LHCN-M2 (cell line): ENCODE measurements at places on chromosomes 7 and 10.
A peak's percentile ranks its signal among the peaks of the same experiment; 100 is the strongest.

- peak; percentile 19 for DNase-seq
These were observed 142.9 kb downstream of the NOC3L start for GRCh38 chr10:94219829-94220228.

- no peak for DNase-seq
These were observed 18.3 kb upstream of the ZNF12 start for GRCh38 chr7:6725003-6725402.

GRCh38 chr10:33099748-33100147 lies 141.7 kb upstream of the ITGB1 start:
- DNase-seq = no peak

- no peak for DNase-seq
These were observed 37.2 kb upstream of the CDH23 start for GRCh38 chr10:71359364-71360046.

- no peak for DNase-seq
These were observed at the start of gene UNCX for GRCh38 chr7:1232623-1233332. Gene UNCX, plus strand, starts transcription at chr7:1232872. Its CDS starts 146 bp downstream, at chr7:1233018.

DNA sequence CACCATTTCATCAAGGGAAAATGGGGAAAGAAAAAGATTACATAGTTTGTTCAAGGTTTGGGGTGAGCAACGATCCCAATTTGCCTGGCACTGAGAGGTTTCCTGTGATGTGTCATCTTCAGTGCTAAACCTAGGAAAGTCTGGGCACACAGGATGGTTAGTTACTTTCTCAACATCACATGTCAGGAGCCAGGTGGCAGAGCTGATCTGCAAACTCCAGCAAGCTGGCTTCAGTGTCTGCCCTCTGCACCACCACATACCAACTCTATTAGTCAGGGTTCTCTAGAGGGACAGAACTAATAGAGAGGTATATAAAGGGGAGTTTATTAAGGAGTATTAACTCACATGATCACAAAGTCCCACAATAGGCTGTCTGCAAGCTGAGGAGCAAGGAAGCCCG lies 11.3 kb downstream of the ADAM12 start:
- DNase-seq = peak; percentile 89

GRCh38 chr7:142866361-142867096 lies 11.7 kb downstream of the EPHB6 start:
- DNase-seq = peak; percentile 9

- DNase-seq = no peak
These were observed 162.5 kb downstream of the DNAJB6 start for GRCh38 chr7:157499121-157499834.

GRCh38 chr7:22357311-22358175 lies 589 bp upstream of the RAPGEF5 start:
- no peak for DNase-seq

DNA sequence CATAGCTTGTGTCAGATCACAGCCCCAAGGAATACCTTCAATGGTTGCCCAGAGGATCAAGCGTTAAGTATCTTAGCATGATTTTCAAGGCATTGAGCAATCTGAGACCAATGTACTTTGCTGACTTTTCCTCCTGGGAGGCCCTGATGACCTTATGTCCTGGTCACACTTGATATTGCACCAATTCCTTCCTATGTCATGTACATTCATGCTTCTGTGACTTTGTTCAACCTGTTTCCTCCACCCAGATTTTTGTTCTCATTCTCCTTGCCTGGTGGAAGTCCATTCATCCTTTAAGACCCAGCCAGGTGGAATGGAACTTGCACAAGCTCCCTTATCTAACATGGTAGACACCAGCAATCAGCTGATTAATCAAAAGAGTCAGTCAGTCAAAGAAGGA lies 160.8 kb downstream of the PFKFB3 start:
- no peak for DNase-seq

- DNase-seq = no peak
These were observed 56.8 kb upstream of the JAZF1 start for GRCh38 chr7:28237363-28237762.

DNA sequence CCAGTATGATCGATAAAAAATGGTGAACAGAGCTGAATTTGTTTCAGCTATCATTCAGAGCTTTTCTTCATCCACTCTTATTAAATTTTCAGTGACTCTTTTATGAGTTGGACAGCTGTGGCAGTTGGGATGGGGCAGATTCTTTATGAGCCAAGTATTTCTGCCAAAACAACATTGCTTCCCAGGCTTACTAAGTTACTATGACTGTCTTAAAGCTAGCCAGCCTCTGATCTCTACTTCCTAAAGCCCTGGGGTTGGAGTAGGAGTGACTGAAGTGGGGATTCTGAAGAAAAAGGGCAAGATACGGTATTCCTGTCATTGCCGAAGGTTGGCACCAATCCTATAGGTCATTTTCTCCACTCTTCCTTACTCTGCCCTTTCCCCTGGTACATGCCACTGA lies 12.7 kb downstream of the RPP30 start:
- peak; percentile 89 for DNase-seq

- DNase-seq = no peak
These were observed 85.3 kb downstream of the ZNF33B start for GRCh38 chr10:42553064-42553407.

GRCh38 chr7:150876817-150877526 lies 24.7 kb downstream of the AOC1 start:
- peak; percentile 73 for DNase-seq

DNA sequence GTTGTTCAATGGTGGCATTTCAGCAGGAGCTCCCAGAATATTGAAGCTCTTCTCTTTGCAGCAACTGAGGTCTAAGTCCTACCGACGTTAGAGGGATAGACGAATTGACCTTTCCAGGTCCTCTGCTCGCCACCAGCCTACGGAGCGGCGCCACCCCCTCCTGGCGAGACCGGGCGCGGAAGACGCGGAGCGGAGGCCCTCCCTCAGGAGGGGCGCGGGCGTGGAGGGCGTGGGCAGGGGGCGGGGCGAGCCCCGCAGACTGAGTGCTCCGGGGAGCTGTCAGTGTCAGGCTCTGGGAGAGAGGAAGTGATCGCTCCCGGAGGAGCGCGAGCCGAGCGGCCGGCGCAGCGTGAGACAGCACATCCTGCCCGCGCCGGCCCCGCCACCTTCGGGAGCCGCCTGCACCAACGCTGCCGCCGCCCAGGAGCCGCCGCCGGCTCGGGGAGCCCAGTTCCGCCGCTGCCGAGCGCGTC lies at the start of gene DYNC1I1:
DYNC1I1 (plus strand) TSS at position 257 of the 473 bp plus-strand sequence. CDS start 32,176 bp downstream, outside the sequence.
- DNase-seq = peak; percentile 69

- DNase-seq = peak; percentile 9
These were observed 79.5 kb downstream of the RTKN2 start for GRCh38 chr10:62189131-62189530.

DNA sequence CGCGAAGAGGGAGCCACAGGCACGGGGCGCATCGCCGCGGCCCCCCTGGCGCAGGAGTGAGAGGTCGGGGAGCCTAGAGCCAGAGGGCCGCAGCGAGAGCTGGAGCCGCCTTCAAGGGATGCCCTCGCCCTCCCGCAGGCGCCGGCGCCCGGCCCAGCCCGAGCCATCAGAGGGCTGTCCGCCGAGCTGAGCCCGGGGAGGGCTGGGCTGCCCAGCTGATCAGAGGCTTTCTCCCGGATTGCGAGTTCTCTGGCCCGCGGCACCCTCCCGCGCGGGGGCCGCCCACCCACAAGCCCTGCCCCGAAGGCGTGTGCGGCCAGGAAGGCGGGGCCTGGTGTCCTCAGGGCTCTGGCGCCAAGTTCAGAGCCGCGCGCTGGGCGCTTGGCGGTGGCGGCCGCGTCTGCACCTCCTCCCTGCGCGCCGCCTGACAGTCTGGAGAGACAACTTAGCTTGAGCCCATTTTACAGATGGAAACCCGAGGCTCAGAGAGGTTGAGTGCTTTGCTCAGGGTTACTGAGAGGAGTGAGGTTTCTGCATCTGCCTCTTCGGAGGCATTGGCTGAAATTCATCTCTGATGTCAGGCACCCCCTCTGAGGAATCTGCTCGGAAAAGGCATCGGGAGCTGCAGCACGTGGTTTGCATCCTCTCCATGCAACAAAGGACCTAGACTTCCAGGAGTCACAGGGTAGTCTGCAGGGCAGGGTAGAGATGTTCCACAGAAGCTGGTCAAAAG lies 3.8 kb upstream of the ANTXRL start:
- DNase-seq = peak; percentile 4

DNA sequence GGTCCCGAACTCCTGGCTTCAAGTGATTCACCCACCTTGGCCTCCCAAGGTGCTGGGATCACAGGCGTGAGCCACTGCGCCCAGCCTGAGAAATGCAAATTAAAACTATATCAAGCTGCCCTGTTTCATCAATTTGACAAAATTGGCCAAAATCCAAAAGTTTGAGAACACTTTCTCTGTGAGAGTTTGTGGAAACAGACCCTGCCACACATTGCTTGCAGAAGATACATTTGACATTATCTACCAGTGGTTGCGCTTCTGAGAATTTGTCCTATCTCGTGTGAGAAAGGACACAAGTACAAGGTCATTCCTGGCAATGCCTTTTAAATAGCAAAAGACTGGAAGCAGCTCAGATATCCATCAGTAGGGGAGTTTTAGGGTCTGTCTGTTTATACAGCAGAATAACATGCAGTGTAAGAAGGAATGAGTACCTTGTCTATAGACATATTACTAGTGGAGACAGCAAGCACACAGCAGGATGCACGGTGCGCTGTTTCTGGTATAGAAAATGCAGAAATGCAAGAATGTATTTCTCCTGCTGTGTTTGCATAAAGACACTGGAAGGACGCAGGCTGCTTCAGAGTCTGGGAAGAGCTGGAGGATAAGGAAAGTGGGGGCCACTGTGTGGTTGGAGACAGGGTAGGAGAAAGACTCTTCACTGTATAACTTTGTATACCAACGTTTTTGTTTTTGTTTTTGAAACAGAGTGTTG lies 4.3 kb downstream of the LHPP start:
- DNase-seq = no peak

DNA sequence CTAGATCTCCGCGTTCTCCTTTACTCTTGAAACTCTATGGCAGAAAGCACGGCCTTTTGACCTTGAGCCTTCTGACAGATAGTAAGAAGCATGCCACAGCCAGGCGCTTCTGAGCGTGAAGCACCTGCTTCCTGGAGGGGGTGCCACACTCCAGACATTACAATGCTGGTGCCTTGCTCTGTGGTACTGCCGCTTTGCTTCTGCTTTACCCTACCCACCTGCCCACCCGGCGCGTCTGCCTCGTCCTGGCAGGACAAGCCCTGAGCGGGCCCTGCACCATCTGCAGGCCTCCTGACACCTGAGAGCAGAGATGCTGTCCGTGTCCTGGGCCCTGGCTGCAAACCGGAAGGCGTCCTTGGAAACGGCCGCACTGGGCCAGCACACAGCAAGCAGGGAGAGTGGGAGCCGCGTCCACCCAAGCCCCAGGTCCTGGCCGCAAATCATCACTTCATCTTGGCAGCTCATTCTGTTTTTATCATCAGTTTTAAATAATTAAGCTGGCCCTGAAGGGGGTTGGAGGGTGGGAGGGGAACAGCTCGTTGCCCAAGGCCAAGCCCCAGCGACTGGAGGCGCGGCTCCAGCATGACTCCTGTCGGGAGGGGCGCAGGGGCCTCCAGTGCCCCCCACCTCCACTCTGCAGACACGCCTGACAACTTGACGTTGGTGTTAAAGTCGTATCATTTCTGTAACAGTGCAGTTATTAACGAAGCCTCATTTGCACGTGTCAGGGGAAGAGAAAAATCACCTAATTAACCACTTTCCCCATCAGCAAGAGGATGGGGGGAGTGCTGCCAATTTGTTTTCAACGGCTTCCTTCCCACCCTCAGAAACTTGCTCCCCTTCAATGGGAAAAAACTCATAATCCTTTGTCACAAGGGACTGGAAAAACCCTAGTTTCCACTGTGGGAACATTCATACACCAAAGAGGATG lies 132.2 kb downstream of the MAD1L1 start:
- peak; percentile 32 for DNase-seq

GRCh38 chr10:11611248-11612020 lies at the start of gene USP6NL:
Gene USP6NL, minus strand, starts transcription at chr10:11611650. Its CDS starts 14,016 bp downstream, at chr10:11597634.
- DNase-seq = peak; percentile 66

DNA sequence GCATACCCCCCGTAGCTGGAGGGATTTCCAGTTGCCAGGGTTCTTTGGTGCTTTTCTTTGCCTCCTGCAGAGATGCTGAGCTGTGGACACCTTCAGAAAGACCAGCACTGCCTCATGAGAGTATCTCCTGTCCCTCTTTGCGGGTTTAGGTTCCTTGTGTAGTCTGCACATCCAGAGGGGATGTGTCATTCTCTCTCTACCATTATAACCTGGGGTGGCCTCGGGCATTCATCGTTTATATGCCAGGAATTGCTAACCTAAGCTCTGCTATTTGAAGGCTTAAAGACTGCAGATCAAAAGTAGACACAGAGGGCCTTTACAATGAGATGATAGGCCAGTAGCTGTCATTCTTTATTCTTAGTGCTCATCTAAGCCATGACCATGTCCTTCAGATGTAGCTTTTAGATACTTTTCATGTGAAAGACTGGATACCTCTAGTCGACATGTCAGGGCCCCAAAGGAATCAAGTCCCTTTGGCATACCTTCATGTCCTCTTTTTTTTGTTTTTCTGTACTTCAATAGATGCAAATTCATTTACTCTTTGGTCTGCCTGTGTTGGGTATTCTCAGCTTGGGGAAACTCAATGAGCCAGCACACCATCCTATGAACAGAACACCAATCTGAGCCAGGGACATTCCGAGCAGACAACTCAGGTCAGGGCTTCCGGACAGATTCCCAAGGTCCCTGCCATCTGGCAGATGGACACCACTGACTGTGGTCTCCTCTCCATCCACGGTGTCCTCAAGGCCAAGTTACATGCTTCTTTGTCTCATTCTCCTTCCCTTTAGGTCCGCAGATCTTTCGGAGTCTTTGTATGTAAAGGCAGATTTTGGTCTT lies 129.3 kb downstream of the NRF1 start:
- no peak for DNase-seq

DNA sequence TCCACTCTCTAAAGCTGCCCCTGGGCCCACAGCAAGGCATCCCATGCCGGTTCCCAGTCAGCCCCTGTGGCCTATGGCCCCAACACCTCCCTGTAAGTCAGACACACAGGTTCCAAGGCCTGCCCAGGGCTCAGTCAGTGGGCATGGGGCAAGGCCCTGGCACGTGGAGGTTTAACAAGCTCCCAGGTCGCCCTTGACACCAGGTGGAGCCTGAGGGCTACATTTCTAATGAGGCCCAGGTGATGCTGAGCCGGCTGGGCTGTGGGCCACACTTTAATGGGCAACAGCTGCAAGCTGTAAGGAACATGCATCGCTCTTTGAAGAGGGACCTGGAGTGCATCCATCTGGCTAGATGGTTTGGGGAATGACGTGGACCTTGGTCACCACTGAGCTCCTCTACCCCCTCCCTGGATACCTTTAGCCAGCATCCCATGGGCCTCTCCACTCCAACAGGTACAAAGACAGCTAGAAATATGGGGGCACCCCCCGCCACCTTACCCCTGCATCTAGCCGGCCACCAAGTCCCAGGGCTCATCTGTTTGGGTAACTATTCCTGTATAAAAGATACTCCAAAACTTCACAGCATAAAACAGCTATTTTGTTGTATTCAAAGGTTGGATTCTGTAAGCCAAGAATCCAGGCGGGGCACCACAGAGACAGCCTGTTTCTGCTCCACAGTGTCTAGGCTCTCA lies 122.5 kb downstream of the OAT start:
- DNase-seq = peak; percentile 44

DNA sequence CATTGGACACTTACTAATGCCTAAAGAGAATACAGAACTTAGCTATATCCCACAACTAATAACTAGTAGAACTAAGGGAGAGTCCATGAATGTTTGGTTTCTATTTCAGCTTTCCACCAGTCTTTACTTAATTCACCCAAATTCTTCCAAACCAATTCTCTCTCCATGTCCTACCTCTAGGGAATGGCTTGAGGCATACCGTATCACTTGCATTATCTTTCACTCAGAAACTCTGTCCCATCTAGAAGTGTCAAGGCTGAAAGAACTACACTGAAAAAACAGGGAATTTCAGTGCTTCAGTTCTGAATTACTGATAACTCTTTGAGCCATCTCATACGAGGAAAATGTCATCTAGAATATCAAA lies 758 bp downstream of the TMEM168 start:
- DNase-seq = no peak

- peak; percentile 29 for DNase-seq
These were observed 5.7 kb downstream of the LDB3 start for GRCh38 chr10:86673827-86674581.
